ENCODE measurements at places on chromosomes 12 and 14. TPM values are rescaled to one million over a fixed set of nuclear protein-coding genes. Genes with fewer than 3 reads are reported as not detected.

The SLCO1A2 gene
- total RNA-seq = 5.4 TPM

The CD163 gene
- total RNA-seq = 848 TPM

The HHIPL1 gene
- total RNA-seq = 1.3 TPM

The LALBA gene
- total RNA-seq = not detected

The NAV3 gene
- total RNA-seq = 41.1 TPM

The KRT82 gene
- not detected for total RNA-seq

The GLS2 gene
- 0.16 TPM for total RNA-seq

The PLXNC1 gene
- total RNA-seq = 7.5 TPM

The KLRF1 gene
- 0.44 TPM for total RNA-seq

The NANOG gene
- total RNA-seq = 0.15 TPM

The MYF6 gene
- not detected for total RNA-seq

The OR6C70 gene
- total RNA-seq = not detected

The NINJ2 gene
- total RNA-seq = 6.3 TPM

The NAA25 gene
- total RNA-seq = 16.8 TPM

The OR4E2 gene
- not detected for total RNA-seq

The CDKN3 gene
- 4.3 TPM for total RNA-seq

The E2F7 gene
- 0.44 TPM for total RNA-seq

The PPFIA2 gene
- 3.8 TPM for total RNA-seq

The TAS2R42 gene
- total RNA-seq = not detected

The OR6J1 gene
- not detected for total RNA-seq

The ERH gene
- total RNA-seq = 98.0 TPM

The GPD1 gene
- total RNA-seq = 280 TPM

The DCAF11 gene
- total RNA-seq = 81.6 TPM

The IL26 gene
- not detected for total RNA-seq

The IL22 gene
- not detected for total RNA-seq
